ENCODE measurements at places on chromosomes 4 and X.

GRCh38 chr4:169220854-169221411 lies 49.8 kb downstream of the SH3RF1 start:
- DNase-seq: no peak

DNA sequence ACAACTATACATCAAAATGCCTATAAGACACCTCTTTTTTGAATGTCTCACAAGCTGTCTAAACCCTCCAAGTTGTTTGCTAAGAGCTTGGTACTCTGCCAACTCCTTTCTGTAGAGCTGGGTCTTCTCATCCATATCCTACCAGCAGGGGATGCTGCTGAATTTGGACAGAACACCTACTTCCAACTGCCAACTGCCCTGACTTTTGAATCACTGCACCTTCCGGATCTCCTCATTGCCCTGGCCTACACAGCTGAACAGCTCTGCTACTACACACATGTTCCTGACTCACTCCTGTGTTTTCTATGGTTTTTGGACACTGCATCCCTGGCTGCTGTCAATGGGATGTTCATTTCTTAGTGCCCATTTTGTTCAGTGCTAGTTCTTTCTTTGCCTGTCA lies 18.7 kb downstream of the FAM184B start:
- DNase-seq: no peak

- DNase-seq: no peak
These were observed 120.5 kb upstream of the MAP9 start for GRCh38 chr4:155497306-155497705.

GRCh38 chr4:47562297-47562696 lies 77.2 kb downstream of the ATP10D start:
- no peak for DNase-seq

GRCh38 chrX:107008034-107008433 lies 8.0 kb upstream of the MORC4 start:
- DNase-seq: no peak

DNA sequence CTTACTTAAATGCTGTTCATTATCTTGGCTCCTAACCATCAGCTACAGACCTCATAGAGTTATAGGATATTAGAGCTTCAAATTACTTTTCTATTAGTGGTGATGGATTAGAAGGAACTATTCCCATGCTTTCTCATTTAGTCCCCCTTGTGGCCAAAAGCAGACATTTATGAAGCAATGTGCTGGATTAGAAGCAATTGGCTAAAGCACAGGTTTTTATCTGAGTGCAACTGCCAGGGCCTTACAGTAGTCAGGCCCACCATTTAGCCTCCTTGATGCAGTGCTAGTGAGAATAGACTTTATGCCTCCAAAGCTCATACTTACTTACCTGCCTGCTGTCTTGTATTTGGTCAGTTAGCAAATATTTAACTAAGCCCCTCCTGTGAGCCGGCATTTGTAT lies 93.0 kb downstream of the TSPAN7 start:
- DNase-seq: no peak

DNA sequence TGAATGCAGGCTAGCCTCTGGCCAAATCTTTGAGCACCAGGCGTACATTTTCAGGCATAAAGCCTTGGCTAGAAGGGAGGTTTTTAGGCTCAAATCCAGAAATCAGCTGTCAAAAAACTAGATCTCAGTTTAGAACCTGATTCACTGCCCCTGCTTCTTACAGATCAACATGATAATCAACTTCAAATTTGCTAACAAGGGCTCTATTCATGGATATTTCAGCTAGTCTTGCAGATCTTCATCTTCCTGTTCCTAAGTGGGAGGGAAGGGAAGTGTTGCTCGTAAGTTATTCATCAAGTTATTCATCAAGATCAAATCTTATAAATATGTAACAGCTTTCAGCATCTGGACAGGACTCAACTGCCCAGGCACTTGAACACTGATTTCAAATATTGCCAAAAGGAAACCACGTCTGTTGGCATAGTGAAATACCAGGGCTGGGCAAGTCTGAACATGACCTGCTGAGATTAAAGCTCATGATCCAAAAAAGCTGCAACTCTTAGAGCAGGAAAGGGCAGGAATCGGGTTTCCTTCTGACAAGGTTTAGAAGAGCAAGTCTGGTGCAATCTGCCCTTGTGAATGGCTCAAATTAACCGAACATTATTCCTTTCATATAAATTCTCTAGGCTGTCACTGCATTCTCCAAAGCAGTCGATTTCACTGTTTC lies 200.3 kb downstream of the PDGFC start:
- DNase-seq: no peak

GRCh38 chrX:117645639-117646038 lies 471.0 kb downstream of the KLHL13 start:
- DNase-seq: no peak

GRCh38 chr4:72977936-72978485 lies 91.5 kb downstream of the COX18 start:
- DNase-seq: no peak

DNA sequence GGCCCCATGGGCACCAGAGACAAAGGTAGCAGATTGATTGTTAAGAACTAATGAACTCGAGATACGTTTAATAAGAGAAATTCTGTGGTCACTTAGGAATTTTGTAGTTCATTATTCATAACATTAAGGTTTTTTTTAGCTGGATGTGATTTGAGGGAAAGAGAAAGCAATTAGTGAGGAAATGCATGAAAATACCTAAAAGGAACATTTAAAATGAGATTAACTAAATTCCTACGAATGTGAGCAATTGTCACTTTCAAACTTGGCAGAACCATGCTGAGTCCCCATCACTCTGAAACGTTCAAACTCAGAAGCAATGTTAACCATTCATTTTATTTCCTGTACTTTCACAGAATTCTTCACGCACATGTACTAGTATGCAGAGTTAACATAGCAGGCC lies 5.9 kb downstream of the PRMT9 start:
- DNase-seq: no peak

DNA sequence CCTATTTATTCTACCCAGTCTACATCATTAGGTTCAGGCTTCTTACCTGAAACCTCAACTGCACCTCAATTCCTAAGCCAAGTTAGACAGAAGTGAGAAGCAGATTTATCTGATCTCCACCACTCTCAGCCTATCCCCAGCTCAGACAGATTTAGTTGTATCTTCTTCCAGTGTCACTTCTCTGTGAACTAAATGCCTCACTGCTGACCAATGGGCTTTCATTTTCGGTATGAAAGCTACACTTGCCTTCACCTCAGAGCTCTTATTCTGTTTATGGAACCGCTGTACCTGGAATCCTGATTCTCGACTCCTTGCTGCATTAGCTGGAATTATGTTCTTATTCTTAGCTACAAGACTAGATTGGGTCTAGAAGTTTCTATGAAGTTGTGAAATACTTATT lies 833.2 kb downstream of the CCSER1 start:
- DNase-seq: no peak

DNA sequence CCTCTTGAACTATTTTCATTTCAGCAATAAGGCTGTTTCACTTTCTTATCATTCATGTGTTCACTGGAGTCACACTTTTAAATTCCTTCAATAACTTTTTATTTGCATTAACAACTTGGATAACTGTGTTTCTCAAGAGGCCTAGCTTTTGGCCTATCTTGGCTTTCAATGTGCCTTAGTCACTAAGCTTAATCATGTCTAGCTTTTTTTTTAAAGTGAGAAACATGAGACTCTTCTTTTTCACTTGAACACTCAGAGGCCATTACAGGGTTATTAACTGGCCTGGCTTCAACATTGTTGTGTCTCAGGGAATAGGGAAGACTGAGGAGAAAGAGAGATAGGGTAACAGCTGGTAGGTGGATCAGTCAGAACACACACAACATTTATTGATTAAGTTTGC lies 64.0 kb upstream of the VCX2 start:
- no peak for DNase-seq

DNA sequence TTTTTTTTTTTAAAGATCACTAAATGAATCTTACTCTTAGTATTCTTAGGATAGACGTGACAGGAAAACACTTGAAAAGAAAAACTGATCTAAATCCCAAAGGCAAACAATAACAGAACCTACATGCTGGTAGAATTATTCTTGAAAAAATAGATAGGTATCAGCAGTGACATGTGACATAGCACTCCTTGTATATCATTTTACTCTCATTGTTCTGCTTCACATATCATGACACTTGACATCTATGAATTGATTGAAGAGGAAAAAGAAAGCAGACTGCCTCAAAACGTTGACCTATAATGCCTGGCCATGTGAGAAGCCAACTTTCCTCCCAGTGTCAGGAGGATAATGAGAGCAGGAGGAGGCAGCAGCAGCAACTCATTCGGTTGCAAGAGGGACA lies 555.2 kb downstream of the GABRG1 start:
- DNase-seq: no peak

DNA sequence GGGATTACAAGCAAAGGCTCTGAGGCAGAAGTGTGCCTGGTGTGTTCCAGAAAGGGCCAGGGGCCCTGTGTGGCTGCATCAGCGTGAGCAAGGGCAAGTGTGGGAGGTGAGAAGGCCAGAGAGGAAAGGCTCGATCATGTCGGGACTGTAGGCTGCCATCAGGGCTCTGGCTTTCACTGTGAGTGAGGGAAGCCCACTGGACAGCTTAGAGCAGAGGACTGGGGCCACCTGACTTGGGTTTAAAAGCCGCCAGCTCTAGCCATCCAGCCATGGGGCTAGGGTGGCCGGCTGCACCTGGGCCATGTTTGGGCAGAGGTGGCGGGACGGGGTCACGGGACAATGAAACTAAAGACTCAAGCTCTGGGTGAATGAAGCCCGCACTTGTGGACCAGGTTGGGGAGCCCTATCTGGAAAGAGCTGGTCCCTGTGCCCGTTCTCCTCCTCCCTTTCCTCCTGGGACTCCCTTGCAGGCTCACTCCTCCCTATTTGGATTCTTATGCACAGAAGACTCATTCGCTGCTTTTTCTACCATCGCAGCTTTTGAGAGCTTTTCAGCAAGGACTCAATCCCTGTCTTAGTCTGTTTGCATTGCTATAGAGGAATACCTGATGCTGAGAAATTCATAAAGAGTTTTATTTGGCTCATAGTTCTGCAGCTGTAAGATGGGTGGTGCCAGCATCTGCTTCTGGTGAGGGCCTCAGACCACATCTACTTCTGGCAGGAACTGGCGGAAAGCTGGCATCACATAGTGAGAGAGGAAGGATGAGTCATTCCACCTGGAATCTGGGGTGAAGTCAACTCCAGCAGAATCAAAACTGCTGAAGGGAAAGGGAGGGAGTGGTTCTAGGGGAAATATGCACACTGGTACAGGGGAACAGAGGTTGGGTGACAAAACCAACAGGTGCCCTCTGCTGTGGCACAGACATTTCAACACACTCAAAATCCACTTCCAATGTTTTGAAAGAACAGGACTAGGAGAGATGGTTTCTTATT lies 15.3 kb downstream of the CTAG1B start:
- no peak for DNase-seq

DNA sequence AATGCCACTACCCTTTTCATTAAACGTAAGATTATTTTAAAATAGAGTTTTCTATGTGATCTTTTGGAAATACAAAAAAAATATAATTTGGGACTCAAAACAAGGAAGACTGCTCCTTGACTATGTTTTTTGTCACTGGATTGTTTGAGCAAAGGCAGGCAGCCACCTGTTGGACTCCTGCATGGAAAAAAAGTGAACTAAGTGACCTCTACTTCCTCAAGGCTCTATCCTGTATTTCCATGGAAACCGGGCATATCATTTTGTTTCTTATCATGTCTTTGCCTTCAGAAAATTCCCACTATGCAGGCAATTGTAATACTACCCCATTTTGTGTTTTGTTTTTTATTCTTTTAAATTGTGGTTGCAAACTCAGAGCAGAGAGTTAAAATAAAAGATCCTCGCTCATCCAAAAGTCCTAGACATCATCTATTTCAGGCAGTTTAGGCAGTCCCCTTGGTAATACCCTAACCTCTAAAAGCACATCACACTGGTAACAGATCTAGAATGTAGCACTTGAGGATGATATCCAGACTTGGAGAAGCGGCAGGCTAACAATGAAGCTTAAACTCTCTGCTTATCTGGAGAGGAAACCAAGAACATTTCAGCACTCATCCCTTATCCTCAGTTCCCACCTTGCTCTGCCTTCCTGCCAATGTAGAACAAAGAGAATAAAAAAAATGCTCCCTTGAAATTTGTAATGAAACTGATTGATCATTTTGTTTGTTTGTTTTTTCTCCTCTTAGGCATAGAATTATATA lies 165.7 kb downstream of the BANK1 start:
- DNase-seq: no peak

DNA sequence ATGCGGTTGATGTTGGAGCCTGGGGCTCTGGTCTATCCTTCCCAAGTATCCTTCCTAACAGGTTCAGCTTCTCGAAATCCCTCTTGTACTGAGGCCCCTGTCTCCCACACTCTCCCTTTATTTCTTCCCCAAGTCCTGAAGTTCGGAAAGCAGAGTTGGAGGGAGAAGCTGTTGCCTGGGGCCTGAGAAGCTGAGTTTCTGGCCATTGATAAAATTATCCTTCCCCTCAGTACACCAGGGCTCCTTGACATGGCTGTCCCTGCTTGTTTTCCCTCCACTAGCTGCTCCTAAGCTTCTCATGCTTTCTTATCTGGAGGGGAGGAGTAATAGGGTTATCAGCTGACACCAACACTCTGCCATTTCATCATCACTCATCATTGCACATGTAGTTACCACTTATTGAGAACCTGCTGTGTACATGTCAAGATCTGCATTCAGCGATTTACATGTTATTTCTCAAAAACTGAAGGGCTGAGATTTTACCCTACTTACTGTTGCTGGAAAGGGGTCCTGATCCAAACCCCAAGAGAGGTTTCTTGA lies 58.0 kb downstream of the FUNDC1 start:
- no peak for DNase-seq

DNA sequence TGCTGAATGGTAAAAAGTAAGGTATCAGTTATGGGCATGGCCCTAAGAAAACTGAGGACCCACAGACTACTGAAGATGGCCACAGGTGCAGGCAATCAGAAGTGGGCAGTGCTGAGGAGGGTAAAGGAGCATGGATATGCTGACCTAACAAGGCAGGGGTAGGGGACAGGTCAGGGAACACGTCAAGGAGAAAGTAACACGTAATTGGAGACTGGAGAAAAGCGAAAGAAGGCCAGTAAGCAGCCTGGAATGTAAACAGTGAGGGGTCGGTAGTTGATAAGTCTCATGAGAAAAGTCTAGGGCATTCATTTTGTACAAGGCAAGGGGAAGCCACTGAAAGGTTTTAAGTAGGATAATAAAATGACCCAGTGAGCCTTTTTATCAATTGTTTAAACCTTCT lies 153.3 kb downstream of the PRDM5 start:
- DNase-seq: no peak

GRCh38 chrX:17413228-17413627 lies 38.2 kb downstream of the NHS start:
- DNase-seq: no peak

DNA sequence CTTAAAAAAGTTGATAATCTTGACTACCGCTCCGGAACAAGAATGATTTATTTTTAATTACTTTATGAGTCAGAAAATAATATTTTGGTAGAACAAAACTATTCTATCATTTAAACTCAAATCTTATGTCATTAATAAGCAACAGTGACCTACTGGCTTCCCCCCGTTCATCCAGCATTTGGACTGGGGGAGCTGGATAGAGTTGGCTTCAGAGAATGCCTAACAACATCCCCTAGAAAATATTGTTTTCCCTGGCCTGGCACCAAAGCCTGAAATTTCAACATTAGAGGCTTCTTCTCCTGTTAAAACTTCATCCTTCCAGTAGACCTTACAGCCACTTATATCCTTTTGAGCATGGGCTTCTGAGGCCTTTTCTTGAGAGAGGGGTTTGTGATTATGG lies 55.7 kb upstream of the PDLIM3 start:
- no peak for DNase-seq

Measured in stimulated activated CD4-positive, alpha-beta T cell treated with anti-CD3 and anti-CD28 coated beads, Interleukin-4, amount 100 ng/mL, for 1 hour (primary cell).